Stimulated activated CD4-positive, alpha-beta T cell treated with anti-CD3 and anti-CD28 coated beads, Interleukin-12 subunit alpha, Interleukin-12 subunit beta, amount 100 ng/mL, for 24 hours (primary cell): ENCODE measurements at places on chromosomes 6 and 20.

GRCh38 chr6:74087899-74088298 is 391.9 kb downstream of the CD109 start:
- no peak for DNase-seq

DNA sequence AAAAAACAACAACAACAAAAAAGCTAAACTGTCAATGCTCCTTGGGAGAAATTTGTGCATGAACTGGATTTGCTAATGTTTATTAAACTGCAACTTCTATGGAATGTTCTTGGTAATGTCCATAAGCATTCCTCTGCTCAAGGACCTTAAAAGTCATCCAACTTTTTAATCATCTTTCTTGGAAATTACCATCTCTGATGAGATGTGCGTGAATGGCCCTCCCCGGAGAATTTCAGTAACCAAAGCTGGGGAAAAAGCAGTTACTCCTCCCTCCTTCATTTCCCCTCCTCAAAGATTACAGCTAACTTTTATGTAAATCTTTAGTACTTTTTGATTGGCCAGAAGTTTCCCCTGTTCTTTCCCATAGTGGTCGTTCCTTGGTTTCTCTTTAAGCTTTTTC is 5.2 kb downstream of the TBCC start:
- no peak for DNase-seq

DNA sequence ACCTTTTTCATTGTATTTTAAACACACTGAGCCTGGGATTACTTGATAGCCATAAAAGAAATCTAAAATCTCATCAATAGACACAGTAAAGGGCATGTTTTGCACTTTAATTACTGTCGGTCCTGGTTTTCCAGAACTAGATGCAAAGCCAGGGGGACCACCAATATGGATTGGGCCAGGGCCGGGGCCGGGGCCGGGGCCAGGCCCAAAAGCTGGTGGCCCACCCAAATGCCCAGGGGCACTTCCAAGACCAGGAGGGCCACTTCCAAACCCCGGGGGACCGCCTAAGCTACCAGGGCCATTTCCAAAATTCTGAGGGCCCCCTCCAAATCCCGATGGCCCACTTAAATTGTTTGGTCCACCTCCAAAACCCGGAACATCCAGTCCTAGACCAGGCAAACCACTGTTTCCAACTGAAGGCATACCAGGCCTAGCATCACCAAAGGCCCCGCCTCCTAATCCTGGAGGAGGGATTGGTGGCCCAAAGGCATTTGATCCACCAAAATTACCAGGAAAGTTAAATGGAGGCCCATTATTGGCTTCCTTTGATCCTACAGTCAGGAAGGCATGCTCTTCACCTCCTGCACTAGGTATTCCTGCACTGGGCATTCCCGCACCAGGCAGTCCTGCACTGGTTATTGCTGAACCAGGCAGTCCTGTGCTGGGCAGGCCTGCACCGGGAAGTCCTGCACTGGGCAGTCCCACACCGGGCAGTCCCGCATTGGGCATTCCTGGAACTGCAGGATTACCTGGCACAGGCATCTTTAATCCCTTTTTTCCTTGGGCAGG is 11.9 kb downstream of the CPNE1 start:
- no peak for DNase-seq

DNA sequence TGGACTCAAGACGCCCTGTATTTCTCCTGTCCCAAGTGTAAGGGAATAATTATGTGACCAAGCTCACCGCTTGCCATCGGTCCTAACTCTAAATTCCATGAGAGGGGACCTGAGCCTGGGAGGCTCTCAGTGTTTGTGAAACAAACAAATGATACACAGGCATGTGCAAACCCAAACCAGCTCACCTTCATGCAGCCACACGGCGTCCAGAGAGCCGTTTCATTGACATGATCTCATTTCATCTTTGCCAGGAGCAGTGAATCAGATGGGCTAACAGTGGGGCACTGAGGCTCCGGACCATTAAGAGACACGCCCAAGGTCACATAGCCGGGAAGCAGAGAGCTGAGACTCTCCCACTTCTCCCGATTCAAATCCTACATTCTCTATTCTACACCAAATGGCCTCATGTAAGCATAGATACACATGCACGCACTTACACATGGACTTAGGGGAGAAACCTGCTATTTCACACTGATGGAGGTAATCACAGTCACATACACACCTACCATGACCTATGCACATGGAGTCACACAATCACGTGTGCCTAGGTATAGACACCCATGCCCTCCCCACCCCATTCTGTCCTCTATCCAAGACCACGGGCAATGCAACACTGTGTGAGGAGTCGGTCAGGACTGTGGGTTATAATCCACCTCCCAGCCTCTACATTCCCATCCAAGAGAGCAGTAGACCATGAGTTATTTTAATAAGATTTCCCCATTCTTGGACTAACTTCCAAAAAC is 1.1 kb downstream of the BNIP5 start:
- no peak for DNase-seq

GRCh38 chr6:126531840-126532239 is 191.9 kb downstream of the CENPW start:
- DNase-seq = no peak

GRCh38 chr6:64786736-64787135 is 920.3 kb downstream of the EYS start:
- DNase-seq = no peak

GRCh38 chr6:13593720-13594119 is 19.3 kb downstream of the SIRT5 start:
- no peak for DNase-seq

- no peak for DNase-seq
These were observed 9.3 kb upstream of the SALL4 start for GRCh38 chr20:51811514-51812128.

DNA sequence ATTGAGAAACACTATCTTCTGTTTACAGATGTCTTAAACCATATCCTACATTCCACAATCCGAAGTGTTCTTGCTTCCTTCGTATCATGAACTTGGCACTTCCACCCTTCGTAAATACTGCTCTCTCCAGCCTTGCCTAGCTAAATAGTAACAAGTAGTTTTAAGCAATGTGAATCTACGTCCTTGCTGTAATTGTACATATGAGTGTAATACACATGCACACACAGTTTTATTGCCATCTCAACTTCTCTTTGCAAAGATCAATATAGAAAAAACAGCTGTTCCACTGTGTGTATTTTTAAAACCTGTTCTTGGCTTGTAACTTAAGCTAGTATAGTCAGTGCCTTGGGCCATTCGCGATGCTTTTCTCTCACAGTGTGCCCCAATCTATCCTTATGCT is 1524.7 kb downstream of the GRIK2 start:
- no peak for DNase-seq
